ENCODE measurements at places on chromosomes 16 and 17.

DNA sequence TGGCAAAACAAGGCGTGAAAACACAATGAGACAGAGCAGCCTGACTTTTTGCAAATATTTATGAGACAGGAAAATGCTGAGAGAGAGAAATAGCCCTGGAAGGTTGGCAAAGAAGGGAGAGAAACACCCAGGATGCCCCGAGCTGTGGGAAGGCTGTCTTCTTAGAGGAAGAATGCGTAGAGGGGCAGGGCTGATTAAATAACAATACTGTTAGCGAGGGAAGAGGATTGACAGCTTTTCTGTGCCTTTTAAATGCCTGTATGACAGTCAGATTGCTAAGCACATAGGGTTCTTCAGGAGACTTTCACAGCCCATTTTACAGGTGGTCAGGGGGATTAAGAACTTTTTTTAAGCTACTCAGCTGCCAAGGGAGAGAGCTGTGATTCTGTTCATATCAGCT lies 219.2 kb downstream of the SHISA9 start:
- no peak for DNase-seq

DNA sequence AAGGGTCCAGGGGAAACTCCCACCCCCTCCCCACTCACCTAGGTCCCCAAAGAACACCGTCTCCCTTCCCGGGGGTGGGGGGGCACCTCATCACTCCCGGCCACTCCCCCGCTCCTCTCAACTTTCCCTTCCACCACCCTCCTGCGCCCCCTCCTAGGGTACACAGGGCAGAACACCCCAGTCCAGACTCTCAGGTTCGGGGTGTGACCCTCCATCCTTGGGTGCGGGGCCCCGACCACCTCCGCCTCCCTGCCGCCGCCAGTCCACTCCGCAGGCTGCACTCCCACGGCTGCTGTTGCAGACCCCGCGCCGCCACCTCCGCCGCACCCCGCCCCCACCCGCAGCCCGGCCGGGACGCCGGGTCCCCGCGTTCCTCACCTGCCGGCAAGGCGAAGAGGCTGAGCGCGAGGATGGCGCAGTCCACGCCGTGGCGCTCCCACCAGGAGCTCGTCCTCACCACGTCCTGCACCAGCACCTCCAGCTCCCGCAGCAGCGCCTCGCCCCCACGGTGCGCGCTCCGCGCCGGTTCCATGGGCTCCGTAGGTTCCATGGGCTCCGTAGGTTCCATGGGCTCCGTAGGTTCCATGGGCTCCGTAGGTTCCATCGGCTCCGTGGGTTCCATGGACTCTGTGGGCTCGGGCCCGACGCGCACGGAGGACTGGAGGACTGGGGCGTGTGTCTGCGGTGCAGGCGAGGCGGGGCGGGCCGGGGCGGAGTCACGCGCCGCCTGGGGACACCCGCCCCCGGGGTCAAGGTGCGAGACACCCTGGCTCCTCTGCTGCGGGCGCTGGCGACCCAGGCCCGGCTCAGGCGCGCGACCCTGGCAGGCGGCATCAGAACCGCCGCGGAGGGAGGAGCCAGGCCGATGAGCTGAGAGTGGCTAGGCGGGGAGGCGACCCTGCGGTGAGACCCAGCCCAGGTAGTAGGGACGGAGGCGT lies at the start of gene FADS6:
TSS of gene FADS6 (minus strand) at position 660 of the 938 bp plus-strand sequence. CDS start at position 622, 38 bp downstream.
- DNase-seq: no peak

DNA sequence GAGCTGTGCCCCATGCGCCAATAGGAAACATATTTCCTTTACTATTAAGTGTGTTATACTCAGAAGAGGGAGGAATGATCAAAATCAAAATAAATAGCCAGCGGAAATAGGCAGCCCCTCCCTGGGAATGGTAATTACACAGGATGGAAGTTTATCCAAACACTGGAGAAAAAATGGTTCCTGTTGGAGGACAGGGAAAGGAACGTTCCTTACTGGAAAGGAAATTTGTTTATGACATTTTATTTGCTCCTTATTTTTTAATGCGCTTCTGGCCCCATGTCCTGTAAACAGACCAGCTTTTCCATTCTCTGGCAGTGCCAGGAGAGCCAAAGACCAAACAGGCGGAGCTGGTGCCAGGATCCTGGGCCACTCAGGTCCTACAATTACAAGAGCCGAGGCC lies 273.7 kb downstream of the SOX9 start:
- no peak for DNase-seq

DNA sequence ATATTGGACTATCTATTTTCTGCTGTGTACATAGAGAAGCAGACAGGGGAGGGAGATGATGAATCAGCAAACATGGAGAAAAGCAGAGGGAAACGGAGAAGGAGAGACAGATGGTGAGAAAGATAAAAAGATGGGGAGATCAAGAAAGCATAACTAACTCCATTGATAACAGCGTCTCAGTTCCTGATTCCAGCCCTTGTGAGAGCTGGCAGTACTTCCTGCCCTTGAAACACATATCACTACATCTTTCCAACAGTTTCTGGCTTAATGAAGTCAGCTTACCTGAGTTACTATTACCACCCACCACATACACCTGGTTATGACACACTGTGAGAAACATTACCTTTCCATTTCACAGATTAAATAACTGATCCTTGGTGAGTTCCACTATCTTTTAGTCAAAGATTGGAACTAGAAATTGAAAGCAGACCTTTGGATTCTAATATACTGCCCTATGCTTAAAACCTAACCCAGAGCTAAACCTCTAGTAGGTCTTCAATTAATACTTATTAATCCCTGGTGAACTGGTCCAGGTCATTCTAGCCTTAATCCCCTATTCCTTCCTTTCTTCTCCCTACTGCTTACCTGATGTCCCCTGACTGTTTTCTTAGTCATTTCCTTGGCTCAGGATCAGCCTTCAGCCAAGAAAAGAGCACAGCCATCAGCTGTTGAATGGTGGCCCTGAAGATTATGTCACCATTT lies 346.6 kb upstream of the CCL2 start:
- no peak for DNase-seq

- no peak for DNase-seq
Observed at GRCh38 chr17:17887752-17888304, 51.0 kb upstream of the SREBF1 start.

- DNase-seq: no peak
Observed at GRCh38 chr16:81456523-81457325, 12.1 kb downstream of the CMIP start.

GRCh38 chr16:85912211-85912974 lies 13.4 kb downstream of the IRF8 start:
- DNase-seq: no peak

- peak; percentile 82 for DNase-seq
Observed at GRCh38 chr16:72256398-72257066, 84.6 kb upstream of the PMFBP1 start.

- DNase-seq: no peak
Observed at GRCh38 chr16:2383501-2383900, 43.0 kb upstream of the ABCA3 start.

DNA sequence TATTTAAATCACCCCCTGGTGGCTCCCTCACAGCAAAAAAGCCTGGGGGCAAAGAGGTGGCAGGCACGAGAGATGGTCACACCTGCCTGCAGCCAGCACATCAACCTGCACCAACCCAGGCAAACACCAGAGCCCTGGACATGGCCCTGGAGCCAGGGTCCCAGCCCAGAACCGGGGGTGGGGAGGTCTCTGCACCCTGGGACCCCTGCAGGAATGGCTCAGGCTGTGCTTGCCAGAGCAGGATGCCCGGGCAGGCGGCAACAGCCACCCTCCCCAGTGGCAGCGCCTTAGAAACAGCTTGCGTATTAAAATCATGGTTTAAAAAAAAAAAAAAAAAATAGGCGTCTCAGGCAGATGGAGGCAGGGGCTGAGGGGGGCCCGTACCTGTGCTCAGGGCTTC lies 16.2 kb downstream of the MYBBP1A start:
- no peak for DNase-seq

DNA sequence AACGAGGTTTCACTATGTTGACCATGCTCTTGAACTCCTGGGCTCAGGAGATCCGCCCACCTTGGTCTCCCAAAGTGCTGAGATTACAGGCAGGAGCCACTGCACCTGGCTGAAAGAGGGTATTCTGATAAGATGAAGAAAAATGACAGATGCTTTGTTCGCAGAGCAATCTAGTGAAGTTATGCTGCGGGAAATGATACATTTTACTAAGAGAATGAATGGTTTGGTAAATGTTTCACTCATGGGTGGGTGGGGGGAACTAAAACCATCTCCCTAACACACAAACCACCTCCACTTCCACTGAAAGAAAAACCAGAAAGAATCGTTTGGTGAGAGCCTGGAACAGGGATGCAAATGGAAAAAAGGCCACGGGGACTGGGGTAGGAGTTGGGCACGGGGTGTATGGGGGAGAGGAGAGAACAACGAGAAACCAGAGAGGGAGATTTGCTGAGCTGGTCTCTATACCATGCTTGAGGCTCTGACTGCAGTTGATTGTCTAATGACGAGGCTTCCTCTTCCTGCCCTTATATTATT lies 19.0 kb upstream of the XYLT2 start:
- no peak for DNase-seq

- no peak for DNase-seq
Observed at GRCh38 chr17:78716292-78716691, 65.8 kb downstream of the CYTH1 start.

GRCh38 chr17:16529906-16530305 lies 37.9 kb upstream of the LRRC75A start:
- no peak for DNase-seq

DNA sequence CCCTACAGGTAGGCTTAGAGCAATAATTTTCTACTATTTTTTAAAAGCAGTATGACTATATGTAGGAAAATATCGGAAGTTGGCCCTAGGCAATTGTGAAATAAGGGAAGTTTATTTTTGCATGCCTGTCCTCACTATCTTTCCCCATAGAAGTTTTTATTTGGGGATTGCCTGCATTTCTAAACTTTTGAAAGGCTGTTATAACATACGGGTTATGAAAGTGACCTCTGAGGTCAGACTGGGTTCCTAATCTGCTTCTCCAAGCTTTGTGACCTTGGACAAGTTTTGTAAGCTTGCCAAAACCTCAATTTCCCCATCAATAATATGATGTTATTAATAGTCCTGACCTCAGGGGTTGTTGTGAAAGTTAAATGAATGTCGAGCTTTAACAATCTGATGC lies 67.1 kb downstream of the ARHGAP44 start:
- DNase-seq: no peak

DNA sequence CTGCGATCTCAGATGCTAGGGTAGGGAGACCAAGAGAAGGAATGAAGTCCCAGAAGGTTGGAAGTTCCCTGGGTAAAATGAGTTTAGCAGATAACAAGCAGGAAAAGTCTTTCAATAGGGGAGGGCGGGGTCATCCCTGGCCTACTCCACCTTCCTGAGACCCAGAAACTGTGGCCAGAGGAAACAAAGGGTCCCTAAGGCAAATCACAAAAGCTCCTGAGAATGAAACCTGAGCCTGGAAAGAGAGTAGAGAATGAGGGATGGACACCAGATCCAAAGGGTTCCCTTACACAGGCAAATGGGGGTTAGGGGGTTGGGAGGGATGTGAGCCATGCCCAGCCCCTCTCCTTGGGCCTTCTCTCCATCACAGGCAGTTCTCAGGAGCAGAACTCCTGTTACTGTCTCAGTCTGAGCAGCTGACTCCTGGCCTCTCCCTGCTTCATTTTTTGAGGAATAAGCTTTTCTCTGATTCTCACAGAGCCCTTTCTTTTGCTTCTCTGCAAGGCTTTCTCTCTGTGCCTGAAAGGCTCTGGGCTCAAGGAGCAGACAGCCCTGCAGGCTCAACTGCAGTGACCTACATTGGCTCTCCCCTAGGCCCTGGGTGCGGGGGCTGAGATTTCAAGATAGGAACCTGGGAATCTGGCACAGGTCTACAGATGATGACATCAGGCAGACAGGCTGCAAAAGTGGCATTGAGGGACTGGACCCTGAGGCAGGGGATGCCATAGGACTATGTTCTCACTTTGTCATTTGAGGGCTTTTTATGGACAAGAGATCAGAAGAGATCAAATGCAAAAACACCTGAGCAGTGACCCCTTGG lies 9.8 kb upstream of the NR1D1 start:
- DNase-seq: no peak

GRCh38 chr17:2847381-2848333 lies 51.4 kb downstream of the RAP1GAP2 start:
- no peak for DNase-seq

DNA sequence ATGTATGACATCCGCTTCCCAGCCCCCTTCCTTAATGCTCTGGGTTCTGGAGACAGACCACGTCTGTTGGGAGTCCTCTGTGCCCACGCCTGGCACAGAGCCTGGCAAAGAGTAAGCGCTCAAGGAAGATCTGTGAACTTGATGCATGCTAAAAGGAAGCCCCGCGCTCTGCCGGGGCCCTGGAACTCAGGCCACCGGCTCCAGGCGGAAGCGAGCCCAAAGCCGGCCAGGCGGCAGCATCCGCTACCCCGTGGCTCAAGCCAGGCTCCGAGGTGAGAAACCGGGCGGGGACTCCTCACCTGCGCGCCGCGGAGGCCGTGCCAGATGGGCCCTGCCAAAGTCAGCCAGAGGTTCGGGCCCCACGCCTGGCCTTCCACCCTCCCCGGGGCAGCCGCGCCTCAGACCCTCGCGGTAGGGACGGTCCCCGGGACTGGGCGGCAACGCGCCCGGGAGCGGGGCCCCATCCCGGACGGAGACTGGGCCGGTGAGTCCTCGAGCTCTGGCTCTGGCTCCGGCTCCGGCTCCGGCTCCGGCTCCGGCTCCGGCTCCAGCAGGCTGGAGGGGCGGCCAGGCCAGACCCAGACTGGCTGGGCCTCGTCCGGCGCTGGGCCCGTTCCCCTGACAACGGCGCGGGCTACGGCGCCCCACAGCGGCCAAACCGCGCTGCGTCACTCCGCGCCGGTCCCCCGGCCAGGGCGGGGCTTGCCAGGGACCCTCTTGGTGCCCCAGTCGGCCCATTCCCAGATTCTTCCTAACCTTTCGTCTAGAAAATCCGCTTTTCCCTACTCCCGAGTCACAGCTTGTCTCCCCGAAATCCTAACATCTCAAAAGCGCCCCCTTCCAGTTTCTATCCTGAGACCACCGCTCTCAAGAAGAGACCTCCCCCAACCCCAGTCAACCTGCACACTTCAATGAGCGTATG lies at the start of gene ZDHHC1:
TSS of gene ZDHHC1 (minus strand) at position 606 of the 922 bp plus-strand sequence. CDS start 8,702 bp downstream, outside the sequence.
- DNase-seq: no peak

GRCh38 chr17:81278831-81279230 lies 16.3 kb downstream of the SLC38A10 start:
- no peak for DNase-seq

- DNase-seq: no peak
Observed at GRCh38 chr17:2837147-2837561, 40.9 kb downstream of the RAP1GAP2 start.

GRCh38 chr17:7572338-7572587 lies 7.2 kb upstream of the CD68 start:
- no peak for DNase-seq

DNA sequence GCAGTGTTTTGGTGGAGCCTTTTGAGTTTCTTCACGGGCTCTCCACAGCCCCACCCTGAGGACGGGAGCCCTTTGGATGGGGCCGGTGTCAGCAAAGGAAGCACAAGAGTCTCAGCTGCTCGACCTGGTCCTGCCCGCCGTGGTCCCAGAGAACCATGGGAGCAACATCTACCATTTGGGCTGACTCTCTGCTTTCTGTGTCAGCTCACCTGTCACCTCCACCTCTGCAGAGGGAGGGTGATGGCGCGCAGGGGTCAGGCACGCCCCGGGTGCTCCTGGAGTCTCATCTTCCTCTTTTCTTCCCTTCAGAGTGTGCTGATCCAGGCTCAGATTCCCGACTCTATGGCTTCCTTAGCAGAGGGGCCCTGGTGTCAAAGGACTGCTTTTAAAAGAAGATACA lies 171.7 kb downstream of the LAT start:
- DNase-seq: no peak

Data from HS-5 (cell line).